ENCODE measurements at places on chromosomes 13 and 19.

GRCh38 chr13:21242236-21242635 lies 65.8 kb downstream of the MRPL57 start:
- no peak for DNase-seq

- DNase-seq: no peak
These were observed 21.7 kb upstream of the FBXL3 start for GRCh38 chr13:77048681-77049080.

DNA sequence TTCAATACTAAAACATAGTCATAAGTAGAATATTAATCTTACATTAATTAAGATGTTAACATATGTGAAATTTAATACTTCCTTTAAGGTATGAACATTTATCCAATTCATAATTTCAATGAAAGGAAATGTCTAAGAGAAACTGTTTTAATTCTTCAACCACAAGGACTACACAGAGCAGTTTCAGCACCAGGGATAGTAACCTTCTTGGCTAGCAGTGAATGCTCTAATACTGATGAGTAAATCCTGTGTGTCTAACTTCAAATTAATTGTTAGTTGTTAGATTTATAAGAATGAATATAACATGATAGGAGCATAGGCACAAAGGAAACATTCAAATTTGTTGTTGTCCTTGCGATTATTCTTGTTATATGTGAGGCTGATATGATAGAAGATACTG lies 15.6 kb upstream of the NBEA start:
- no peak for DNase-seq

- peak; percentile 71 for DNase-seq
These were observed 4.3 kb downstream of the MYO9B start for GRCh38 chr19:17079710-17080439.

- DNase-seq: no peak
These were observed 13.6 kb downstream of the ARID3A start for GRCh38 chr19:939439-939838.

- no peak for DNase-seq
These were observed 28.6 kb downstream of the AKT2 start for GRCh38 chr19:40256512-40256911.

DNA sequence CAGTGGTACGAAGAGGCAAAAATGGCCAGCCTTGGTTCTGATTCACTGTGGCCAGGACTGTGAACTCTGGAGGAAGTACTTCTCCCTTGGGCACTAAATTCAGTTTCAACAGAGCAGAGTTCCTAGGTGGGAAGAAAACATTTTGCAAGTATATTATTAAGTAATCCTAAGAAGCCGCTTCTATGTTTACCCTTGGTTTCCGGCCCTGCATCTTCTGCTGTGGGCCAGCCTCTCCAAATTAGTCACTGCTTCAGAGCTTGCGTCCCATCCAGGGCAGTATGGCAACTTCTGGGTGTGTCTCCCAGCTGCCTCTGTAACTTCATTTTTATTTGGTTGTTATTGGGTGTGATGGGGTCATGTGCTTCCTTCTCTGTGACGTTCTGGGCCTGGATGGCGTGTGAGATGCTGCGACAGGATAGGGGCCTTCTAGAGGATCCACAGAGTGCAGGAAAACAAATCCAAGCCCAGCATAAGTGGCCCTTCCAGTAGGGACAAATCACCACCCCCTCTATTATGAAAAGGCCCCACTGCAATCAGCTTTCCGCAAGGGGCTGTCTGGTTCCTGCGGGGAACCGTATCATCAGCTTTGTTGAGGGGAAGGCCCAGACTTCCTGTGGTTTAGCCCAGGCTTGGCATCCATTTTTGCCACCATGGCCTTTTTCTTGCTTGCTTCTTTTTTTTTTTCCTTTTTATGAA lies 55.1 kb upstream of the C1QTNF9 start:
- DNase-seq: peak; percentile 78

GRCh38 chr13:107144432-107144831 lies 576.5 kb upstream of the ARGLU1 start:
- DNase-seq: no peak

DNA sequence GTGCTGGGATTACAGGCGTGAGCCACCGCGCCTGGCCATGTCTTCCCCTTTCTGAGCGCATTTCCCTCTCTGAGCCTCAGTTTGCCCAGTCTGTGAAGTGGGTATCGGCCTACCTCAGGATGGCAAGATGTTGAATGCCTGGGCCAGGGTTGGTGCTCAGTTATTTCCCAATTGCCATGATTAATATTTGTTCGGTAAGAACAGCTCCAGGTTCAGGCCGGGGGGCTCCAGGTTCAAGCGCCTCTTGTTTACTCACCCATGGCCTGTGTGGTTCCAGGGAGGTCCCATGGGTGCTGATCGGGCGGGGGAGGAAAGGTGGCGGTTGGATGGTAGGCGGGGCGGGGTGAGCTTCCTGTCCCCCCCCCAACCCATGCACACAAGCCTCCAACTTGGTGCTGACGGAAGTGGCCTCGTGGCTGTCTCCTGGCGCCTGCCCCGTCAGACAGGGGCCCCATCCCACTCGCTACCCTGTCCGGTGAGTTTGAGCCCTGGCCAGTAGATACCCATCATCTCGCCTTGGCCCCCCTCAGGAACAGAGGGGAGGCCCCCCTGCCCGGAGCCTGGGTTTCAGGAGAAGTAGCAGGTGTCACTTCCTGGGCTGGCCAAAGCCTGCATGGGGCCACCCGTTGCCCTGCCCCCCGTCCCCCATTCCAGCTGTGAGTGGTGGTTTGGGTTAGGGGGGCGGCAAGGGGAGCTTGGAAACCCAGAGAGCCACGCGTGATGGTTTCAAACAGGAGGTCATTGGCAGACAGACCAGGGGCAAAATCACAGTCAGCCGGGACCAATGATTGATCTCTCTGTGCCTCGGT lies at the start of gene FCHO1:
Gene FCHO1 (plus strand): TSS at position 375 of the 809 bp plus-strand sequence. CDS start 3,688 bp downstream, outside the sequence.
- peak; percentile 88 for DNase-seq

DNA sequence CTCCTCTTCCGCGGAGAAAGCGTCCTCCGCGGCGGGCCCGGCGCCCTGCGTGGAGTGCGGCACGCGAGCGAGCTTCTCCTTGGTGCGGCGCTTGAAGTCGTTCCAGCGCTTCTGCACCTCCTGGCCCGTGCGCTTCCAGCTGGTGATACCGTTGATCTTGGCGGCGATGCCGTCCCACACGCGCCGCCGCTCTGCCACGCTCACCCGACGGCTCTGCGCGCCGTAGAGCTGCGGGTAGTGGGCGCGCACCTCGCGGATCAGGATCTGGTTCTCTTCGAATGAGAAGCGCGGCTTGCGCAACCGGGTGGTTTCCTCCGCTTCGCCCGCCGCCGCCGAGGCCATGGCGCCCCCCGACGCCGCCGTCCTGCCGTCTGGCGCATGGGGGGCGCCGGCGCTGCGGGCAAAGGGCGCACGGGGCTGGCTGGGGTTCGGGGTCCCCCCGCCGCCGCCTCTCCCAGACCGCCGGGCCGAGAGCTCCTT lies 941 bp downstream of the MYPOP start:
- DNase-seq: peak; percentile 46

DNA sequence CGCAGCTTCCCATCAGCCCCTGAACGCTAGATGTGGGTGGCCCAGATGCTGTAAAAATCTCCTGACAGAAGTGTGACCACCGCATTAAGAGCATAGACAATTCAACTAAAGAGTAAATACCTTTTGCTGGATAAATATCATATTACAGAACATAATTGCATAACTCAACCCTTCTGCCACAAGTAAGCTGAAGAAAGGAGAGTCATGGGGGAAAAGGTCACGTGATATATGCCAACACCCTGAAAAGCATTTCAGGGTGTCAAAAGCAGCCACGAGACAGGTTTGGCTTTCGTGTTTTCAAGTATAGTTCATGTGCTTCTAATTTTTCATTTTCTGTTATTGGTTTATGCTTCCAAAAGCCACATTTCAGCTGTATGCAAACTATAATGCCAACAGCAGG lies 71.3 kb downstream of the LHFPL6 start:
- DNase-seq: no peak

DNA sequence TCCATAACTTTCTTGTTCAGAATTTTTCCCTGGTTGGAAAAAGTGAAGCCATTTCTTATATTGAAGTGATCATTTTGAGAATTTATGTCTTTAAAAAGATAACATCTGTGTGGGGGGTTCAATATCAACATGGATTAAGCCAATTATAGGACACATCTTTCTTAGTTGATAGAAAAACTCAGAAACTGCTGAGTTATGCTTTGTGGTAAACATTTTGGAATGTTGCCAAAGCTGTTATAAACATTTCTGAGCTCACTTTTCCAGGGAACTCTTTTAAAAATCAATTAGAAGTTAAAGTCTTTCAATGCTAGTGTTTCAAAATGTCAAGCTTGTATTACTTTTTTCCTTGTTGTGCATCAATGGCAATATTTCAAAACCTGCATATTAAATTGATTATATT lies 248.8 kb downstream of the DACH1 start:
- DNase-seq: no peak
